ENCODE measurements at places on chromosomes 3 and 15.
A peak's percentile ranks its signal among the peaks of the same experiment; 100 is the strongest.

DNA sequence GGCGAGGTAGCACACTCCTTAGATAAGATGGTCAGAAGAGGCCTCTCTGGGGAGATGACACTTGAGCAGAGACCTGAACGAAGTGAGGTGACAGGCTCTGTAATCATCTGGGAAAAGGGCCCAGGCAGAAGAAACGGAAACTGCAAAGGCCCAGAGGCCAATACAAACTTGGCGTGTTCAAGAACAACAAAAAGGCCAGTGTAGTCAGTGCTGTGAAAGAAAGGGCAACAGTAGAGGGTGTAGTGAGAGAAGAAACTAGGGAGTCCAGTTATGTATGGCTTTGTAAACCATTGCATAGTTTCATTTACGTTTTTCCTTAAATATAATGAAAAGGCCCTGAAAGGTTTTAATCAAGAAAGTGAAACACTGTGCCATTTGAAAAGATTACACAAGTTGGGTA lies 31.8 kb downstream of the PLD1 start:
- no peak for DNase-seq

GRCh38 chr3:58973796-58974195 lies 76.0 kb downstream of the CFAP20DC start:
- no peak for DNase-seq

GRCh38 chr3:195147649-195148080 lies 123.3 kb downstream of the XXYLT1 start:
- no peak for DNase-seq

DNA sequence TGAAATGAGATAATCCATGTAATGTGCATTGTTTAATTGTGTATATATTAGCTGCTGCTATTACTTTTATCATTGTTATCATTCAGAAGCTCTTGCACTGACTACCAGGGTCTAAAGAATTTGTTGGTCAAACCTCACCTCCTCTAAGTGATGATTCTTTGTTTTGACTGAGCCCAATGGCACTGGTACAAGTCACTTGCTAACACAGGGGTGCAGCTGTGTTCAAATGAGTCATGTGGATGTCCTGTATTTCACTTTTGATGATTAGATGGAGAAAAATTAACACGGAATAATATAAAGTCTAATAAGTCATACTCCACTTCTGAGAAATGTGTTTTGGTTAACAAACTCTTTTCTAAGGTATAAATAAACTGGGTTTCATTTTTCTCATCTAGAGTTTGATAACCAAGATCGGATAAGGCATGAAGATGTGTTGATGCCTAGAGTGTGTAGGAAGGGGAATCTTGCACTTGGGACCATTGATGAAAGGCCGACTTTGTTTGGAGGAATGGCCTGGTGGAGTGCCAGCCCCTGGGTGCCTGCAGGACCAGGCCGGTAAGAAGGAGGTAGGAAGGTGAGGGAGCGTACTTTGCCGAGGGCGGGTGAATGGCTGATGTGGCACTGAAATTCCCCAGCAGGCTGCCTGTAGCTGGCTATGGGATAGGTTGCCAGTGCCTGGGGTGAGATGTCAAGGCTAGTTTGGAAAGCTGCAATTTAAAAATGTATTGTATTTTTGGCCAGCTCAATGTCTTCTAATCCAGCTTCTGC lies 244.7 kb upstream of the ZPLD1 start:
- DNase-seq, result no peak

DNA sequence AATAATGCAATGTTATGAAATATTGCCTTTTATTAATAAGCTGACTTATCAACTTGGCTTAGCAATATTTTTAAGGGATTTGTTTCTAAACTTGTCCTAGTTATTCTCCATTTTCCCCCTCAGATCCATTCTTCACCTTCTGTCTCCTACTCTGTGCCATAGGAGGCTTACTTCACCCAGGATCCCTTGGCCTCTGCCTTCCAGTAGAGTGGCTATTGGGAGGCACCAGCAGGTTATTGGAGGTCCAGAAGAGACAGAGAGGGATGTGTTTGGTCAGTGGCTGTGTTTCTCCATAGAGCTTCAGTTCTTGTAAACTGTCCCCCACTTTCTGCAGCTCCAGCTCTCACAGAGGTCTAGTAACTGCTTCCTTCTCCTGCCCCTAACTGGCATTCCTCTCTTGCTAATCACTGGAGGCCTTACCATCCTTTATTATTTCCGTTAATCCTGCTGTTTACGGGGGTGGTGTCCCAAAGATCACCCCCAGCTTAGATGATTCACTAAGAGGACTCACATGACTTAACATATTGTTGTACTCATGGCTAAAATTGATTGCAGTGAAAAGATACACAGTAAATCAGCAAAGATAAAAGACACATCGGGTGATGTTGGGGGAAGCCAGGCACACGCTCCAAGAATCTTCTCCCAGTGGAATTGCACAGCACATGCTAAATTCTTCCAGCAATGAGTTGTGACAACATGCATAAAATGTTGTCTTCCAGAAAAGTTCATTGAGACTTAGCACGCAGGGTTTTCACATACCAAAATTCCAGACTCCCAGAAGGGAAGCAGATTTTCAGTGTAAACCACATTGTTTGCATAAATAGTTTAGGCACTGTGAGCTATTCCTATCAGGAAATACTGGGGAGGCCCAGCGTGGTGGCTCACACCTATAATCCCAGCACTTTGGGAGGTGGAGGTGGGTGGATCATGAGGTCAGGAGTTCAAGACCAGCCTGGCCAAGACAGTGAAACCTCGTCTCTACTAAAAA lies 67.5 kb downstream of the RPL22L1 start:
- DNase-seq, result no peak

DNA sequence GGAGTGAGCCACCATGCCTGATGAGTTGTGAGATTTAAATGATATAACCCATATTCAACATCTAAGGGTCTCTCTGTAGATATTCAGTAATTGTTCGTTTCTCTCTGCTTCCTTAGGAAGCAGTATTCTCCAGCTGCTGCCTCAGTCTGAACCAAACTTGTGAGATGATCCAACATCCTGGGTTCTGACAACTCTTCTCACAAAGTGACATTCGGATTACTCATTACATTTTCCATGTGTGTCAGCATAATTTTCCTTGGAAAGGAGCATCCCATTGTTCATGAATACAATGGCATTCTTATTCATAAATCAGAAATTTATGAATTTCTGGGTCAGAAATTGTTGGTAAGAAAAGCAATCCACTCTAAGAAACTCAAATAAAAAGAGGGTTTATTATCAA lies 15.0 kb upstream of the SEC22A start:
- DNase-seq, result no peak

- DNase-seq, result no peak
Measured at GRCh38 chr15:39270934-39271333, 309.9 kb upstream of the THBS1 start.

DNA sequence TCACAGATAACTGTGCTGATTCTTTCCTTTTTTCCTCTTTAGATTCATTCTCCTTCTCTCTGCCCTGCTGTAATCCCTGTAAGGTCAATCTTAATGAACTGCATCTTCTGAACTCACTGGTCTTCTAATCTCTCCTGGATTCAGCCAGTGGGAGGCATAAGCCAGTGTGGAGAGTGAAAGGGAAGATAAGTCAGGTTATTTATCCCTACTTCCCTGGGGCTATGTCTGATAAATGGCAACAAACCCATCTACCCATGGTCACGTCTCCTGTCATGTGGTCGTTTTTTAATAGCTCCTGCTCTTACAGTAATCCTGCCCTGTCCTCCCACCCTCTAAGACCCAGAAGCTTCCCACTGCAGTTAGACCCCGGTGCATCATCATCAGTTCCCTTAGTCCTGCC lies 199.6 kb upstream of the NAALADL2 start:
- DNase-seq, result no peak

DNA sequence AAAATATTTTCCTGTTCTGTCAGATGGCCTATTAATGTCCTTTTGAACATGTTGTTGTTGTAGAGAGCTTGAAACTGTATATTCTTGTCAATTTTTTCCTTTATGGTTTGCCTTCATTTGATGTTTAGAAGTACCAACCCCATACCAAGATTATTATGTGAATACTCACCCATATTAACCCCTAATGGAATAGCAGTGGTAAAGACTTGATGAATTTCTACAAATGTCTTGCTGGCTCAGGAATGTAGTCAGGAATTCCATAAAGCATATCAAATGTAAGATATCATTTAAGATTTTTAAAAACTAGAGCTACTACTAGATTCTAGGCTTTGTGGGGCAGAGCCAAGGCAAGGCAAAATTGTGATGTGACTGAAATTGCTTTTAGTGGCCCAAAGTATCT lies 30.0 kb downstream of the MYO5A start:
- no peak for DNase-seq

DNA sequence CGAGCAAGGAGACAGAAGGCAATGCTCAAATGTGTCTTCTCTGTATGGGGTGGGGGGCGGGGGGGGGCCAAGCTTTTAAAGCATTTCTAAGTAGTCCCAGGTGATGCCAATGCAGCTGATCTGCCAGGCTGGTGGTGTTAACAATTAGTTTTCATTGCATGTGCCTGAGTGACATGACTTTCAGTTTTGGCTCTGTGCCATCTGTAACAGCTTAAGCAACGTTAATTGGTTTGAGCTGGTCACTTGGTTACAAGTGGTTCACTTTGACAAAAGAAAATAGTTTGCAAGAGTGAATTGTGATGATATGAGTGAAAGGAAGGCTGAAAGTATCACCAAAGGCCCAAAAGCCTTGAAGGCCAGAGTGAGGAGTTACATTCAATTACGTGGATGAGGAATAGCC lies 26.4 kb upstream of the LRIG1 start:
- DNase-seq, result no peak

DNA sequence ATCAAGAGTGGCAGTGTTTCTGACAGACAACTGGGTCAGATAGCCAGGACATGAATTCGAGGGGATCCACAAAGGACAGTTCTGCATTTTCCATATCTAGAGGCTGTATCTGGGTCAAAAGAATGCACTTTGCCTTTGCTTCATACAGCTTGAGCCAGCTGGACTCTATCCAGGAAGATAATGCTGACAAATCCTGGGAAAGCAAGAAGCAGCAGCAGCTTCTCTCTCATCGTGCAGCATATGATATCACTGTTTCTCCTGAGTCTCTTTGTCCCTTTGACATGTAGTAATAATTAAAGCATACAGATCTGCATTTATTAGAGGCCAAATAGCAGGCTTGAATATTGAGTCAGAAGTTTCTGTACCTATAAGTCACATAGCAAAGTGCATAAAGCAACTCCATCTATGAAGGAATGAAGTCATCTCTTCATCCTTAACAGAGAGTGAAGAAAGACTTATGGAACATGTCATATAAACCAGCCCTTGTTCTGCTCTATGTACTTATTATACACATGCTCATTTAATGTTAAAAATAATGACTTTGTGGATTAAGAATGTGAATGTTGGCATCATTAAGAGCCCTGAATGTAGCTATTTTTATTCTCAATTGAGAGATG lies 236.8 kb upstream of the GBE1 start:
- DNase-seq, result no peak

- DNase-seq, result no peak
Measured at GRCh38 chr3:99172736-99173657, 271.5 kb upstream of the DCBLD2 start.

GRCh38 chr3:194396859-194397756 lies 2.0 kb downstream of the GP5 start:
- peak; percentile 21 for DNase-seq

DNA sequence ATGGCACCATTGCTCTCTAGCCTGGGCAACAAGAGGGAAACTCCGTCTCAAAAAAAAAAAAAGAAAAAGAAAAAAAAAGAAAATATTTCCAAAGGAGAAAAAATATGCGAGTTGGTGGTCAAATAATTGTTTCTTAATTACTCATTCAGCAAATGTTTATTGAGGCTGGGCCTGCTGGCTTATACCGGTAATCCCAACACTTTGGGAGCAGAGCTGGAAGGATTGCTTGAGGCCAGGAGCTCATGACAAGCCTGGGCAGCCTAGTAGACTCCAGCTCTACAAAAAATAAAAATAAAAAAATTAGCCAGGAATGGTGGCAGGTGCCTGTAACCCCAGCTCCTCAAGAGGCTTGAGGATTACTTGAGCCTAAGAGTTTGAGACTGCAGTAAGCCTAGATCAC lies 4.1 kb downstream of the KNL1 start:
- no peak for DNase-seq

- no peak for DNase-seq
Measured at GRCh38 chr15:71348597-71348996, 233.3 kb downstream of the THSD4 start.

GRCh38 chr3:41417574-41417973 lies 218.3 kb downstream of the CTNNB1 start:
- no peak for DNase-seq

GRCh38 chr3:11499144-11499543 lies 144.6 kb downstream of the VGLL4 start:
- DNase-seq, result no peak

GRCh38 chr3:23542079-23542478 lies 263.7 kb upstream of the UBE2E1 start:
- DNase-seq, result no peak

DNA sequence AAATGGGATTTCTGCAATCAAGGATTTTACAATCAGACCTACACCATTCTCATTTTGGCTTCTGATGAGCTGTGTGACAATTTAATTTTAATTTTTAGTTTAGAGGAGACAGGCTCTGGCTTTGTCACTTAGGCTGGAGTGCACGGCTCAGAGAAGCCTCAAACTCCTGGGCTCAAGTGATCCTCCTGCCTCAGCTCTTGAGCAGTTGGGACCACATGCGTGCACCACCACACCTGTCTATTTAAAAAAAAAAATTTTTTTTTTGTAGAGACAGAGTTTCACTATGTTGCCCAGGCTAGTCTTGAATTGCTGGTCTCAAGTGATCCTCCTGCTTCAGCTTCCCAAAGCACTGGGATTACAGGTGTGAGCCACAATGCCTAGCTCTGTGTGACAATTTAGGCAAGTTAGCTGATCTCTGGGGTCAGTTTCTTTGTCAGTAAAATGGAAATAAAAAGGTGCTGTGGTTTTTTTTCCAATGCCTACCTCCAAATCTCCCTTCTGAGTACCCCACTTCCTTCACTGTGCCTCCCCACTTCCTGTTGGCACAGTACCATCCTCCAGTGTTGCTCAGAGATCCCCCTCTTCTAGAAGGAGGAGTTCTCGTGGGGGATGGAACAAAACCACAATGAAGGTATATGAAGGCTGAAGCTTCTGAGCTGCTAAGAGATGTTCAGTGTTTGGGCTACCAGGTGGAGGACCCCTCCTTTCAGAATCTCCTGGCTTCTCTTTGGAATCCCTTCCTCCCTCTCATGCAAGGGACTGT lies 54.1 kb upstream of the GSK3B start:
- no peak for DNase-seq

DNA sequence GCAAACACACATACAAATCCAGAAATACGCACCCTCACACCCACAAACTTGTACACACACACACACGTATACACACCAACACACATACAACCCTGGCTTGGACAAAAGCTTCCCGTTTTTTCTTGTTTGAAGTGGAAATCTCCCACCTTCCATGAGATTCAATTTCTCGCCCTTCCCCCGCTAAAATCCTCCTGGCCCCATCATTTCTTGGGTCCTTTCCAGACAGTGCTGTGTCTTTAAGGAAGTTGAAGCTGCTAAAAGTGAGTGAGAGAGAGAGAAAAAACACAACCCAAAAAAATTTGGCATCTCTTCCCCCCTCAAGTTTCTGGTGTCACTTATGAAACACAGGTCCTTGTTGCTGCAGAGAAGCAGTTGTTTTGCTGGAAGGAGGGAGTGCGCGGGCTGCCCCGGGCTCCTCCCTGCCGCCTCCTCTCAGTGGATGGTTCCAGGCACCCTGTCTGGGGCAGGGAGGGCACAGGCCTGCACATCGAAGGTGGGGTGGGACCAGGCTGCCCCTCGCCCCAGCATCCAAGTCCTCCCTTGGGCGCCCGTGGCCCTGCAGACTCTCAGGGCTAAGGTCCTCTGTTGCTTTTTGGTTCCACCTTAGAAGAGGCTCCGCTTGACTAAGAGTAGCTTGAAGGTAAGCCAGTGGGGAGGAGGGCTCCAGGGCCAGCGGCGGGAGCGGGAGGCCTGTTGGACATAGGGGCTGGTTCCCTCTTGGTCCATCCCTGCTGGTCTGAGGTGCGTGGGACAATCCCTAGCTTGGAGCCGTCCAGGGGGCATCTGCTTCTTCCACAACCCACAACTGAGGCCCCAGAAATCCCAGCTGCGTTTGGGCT lies at the start of gene ISLR:
ISLR (plus strand) TSS at position 331 of the 839 bp plus-strand sequence. CDS start 1,149 bp downstream, outside the sequence.
- no peak for DNase-seq

Data from stimulated activated CD8-positive, alpha-beta memory T cell treated with anti-CD3 and anti-CD28 coated beads, Interleukin-15, amount 100 ng/mL, for 48 hours (primary cell).